ENCODE measurements at places on chromosomes 7 and 10.

- DNase-seq: no peak
Observed at GRCh38 chr7:135843214-135843613, 94.6 kb upstream of the FAM180A start.

- no peak for DNase-seq
Observed at GRCh38 chr10:33697016-33697415, 362.5 kb upstream of the NRP1 start.

DNA sequence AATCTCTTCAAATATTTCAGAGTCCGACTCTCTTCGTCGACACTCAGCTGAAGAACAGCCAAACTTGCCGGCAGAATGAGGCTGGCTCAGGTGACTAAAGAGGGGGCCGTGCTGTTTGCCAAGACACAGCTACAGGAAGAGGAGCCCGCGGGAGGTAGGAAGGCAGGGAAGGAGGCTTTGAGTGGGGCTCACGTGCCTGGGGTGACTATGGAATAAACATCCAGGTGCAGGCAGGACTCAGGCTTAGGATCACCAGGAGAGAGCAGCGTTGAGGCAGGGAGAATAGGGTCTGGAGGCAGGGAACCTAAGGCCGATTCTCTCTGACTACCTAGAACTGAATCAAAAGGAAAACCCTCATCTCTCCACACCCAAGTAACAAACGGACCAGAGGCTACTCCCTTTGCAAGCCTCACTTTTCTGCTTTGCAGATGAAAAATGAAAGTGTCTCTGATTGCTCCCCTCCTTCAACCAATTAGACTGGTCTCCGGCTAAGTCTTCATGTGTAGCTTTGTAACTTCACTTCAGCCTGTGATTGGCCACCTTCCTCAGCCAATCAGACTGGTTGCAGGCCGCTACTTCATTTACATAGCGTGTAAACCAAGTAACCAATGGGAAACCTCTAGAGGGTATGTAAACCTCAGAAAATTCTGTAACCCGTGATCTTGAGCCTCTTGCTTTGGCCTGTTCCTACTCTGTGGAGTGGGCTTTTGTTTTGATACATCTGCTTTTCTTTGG lies 19.7 kb upstream of the BNIP3 start:
- DNase-seq: peak; percentile 63

DNA sequence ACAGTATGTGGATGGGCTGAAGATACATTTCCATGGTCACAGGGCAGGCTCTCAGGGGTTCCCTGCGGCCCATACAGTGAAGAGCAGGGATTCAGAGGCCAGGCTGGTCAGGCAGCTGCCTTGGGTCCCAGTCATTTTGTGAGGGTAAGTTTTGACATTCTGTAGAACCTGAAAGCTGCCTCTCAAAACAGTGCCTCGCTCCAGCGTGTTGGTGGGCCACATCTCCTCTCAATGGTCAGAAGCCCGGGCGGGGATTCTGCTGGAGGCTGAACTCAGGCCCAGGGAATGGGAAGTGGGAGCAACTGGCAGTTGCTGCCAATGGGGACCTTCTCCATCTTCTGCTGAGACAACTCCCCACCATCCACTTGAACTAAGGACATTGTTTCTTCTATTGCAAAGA lies 190.0 kb downstream of the PTPN20 start:
- DNase-seq: no peak

- DNase-seq: no peak
Observed at GRCh38 chr10:51080311-51081006, 6.2 kb downstream of the PRKG1 start.

All from BE2C (cell line).